ENCODE measurements at places on chromosomes 1 and 21.

- H3K27me3 ChIP-seq = no peaks in the 10 kb centered on the region
- no peak overlapping the region for H3K4me3 ChIP-seq
- H3K27ac ChIP-seq = peak overlapping the region; percentile 43
- H3K4me1 ChIP-seq = peaks cover 3% of the 10 kb centered on the region
- no peaks in the 10 kb centered on the region for H3K36me3 ChIP-seq
- no peak for DNase-seq
Observed at GRCh38 chr1:42743317-42744147, 3.5 kb upstream of the CLDN19 start.

DNA sequence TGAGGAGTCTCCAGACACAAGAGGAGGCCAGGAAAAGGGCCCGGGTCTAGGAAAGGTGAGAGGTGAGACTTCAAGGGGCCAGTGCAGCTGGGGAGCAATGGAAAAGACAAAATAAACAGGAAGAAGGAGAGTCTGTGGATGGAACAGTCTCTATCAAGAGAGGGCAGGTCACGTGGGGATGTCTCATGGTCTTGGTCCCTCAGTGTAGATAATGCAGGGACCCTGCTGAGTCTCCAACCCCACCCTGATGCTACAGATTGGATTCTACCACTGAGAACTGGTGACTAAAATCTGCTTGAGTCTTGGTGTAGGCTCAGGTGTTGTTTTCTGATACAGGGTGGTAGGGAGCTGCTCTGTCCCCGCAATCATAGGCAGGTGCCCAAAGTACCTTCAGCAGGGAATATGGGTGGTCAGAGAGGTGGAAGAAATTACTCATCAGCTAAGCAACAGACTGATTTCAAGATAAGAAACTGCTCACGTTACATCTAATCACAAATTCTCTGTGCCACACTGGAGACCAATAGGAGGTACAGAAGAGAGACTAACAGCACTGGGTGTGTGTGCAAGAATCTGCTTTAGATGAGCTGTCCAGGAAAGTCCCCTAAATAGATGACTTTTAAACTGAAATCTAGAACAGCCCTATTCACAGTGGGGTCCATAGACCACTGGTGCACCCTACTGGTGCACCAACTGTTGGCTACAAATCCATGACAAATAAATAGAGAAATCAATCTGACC lies 101.5 kb upstream of the TLR5 start:
- no peak for DNase-seq
- H3K4me3 ChIP-seq = no peak overlapping the region
- H3K27me3 ChIP-seq = no peaks in the 10 kb centered on the region
- peak overlapping the region; percentile 69 for H3K27ac ChIP-seq
- H3K4me1 ChIP-seq = peaks cover 30% of the 10 kb centered on the region

DNA sequence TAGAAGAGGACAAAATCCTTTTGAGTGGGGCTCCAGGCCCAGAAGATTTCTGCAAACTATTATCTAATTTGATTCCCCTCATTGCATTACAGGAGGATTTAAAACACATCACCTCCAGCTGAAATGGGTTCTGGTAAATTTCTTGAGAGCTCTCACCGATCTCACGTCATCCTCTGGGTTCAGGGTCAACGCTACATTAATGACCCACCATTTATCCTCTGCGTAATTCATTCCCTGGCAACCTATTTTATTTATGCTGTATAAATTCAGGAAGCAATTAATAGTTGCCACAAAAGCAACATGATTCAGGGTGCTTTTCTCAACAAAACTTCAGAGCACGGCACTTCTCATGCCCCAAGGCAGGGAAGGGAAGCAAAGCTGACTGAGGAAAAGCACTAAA lies 38.9 kb downstream of the LMX1A start:
- H3K4me1 ChIP-seq = no peaks in the 10 kb centered on the region
- H3K27ac ChIP-seq = no peak overlapping the region
- no peak overlapping the region for H3K4me3 ChIP-seq
- DNase-seq = no peak
- peaks cover 59% of the 10 kb centered on the region for H3K27me3 ChIP-seq
- H3K36me3 ChIP-seq = peaks cover 3% of the 10 kb centered on the region

- H3K27me3 ChIP-seq = no peaks in the 10 kb centered on the region
- peaks cover 32% of the 10 kb centered on the region for H3K4me1 ChIP-seq
- H3K27ac ChIP-seq = peak overlapping the region; percentile 68
- H3K36me3 ChIP-seq = peaks cover 18% of the 10 kb centered on the region
- H3K4me3 ChIP-seq = no peak overlapping the region
Observed at GRCh38 chr1:45608175-45609156, 15.4 kb downstream of the CCDC17 start.

DNA sequence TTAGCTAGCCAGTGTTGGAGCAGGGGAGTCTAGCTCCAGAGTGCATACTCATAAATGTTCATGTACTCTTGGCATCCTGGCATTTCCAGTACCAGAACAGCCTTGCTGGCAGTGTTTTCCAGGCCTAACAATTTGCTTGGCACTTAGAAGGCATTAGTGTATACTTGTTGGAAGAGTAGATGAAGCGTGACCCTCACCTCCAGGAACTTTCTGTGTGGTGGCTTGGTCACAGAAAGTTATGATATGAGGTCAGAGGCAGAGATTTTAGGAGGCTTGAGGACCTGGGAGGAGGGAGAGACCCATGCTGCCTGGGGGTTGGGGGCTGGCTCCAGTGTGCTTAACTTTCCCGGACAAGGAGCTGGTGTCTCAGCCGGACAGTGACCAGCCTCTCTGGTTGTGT lies 52.7 kb upstream of the GCLM start:
- peaks cover 4% of the 10 kb centered on the region for H3K27me3 ChIP-seq
- H3K4me1 ChIP-seq = no peaks in the 10 kb centered on the region
- no peak overlapping the region for H3K27ac ChIP-seq
- no peaks in the 10 kb centered on the region for H3K36me3 ChIP-seq

- no peaks in the 10 kb centered on the region for H3K27me3 ChIP-seq
- H3K36me3 ChIP-seq = no peaks in the 10 kb centered on the region
- H3K4me3 ChIP-seq = no peak overlapping the region
- H3K27ac ChIP-seq = no peak overlapping the region
Observed at GRCh38 chr1:207131163-207131562, 27.1 kb downstream of the C4BPA start.

DNA sequence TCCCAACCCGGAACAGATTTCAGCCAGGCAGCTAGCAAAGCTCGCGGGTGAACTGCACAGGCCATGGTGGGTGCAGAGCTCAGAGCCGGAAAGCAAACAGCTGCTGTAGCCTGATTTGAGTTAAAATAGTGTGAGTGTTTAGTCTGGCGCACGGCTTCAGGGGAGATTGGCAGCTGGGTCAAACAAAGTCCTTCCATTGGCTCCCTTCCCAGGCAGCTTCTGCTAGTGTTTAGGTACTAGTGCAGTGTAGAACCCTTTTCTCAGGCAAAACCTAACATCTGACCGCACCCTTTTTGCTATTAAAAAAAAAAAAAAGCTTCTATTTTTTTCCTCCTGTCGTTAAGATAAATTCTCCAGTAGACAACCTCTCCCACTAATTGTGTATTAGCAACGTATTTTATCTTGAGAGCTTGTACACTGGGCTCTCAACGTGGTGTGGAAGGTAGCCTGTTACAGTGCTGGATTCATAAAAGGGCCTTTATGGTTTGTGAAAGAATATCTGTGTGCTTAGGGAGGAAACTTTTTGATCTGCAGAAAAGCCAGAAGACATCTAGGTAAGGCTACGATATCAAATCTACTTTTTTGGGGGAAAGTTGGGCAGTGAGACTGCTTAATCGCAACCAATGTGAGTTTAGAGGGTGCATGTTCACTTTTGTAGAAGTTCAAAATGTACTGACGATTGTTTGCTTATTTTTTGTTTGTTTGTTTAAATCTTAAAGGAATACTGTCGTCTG lies 689.6 kb downstream of the USP25 start:
- H3K27ac ChIP-seq = no peak overlapping the region
- DNase-seq = no peak
- H3K36me3 ChIP-seq = no peaks in the 10 kb centered on the region
- no peak overlapping the region for H3K4me3 ChIP-seq
- no peaks in the 10 kb centered on the region for H3K4me1 ChIP-seq

DNA sequence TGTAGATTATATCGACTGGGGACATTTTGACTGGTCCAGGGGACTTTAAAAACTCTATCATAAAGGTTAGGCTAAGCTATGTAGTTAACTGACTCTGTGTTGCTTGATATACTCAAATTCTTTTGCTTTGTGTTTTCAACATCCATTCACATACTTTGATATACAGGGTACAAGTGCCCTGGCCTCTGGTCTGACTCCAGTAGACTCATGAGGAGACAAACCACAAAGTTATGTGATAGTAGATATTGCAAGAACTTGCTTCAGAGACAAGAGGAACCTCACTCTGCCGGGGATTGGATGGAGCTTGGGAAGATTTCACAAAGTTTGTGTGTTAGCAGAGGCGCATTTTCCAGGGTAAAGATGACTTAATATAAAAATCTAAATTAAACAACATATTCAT lies 1.3 kb downstream of the GORAB start:
- H3K36me3 ChIP-seq = no peaks in the 10 kb centered on the region
- H3K4me3 ChIP-seq = no peak overlapping the region
- no peak for DNase-seq
- H3K27me3 ChIP-seq = no peaks in the 10 kb centered on the region
- peaks cover 13% of the 10 kb centered on the region for H3K4me1 ChIP-seq

DNA sequence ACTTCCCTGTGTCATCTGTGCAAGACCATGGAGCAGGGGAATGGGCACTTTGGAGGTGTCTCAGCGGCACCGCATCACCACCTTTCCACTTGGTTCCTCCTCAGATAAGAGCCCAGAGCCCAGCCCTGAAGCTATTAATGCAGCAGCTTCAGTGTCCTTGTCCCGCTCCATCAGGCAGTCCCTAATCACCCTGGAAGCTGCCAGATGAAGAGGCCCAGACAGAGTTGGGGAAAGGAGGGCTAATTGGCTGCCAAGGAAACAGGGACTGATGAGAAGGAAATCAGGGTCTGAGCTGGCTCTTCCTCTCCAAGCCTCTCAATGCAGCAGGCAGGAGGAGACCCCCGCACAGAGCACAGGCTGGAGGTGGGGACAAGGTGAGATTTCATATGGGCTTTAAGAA lies 83.1 kb upstream of the KLHDC7A start:
- no peak overlapping the region for H3K27ac ChIP-seq
- no peaks in the 10 kb centered on the region for H3K4me1 ChIP-seq
- no peak for DNase-seq
- no peaks in the 10 kb centered on the region for H3K36me3 ChIP-seq
- H3K4me3 ChIP-seq = no peak overlapping the region

DNA sequence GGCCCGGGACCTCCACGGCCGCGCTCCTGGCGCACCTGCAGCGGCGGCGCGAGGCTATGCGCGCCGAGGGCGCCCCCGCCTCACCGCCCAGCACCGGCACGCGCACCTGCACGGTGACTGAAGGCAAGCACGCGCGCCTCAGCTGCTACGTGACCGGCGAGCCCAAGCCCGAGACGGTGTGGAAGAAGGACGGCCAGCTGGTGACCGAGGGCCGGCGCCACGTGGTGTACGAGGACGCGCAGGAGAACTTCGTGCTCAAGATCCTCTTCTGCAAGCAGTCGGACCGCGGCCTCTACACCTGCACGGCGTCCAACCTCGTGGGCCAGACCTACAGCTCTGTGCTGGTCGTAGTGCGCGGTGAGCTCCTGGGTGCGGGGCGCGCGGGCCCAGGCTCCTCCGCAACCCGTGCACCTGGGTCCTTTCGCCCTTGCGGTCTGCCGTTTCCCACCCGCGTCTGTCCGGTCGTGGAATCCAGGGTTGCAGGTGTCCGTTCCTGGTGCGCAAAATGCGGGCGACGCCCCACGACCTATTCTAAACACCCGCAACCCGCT lies 4.6 kb downstream of the OBSCN start:
- no peak for DNase-seq
- peaks cover 5% of the 10 kb centered on the region for H3K4me1 ChIP-seq
- no peaks in the 10 kb centered on the region for H3K36me3 ChIP-seq
- H3K4me3 ChIP-seq = peak overlapping the region; percentile 92

DNA sequence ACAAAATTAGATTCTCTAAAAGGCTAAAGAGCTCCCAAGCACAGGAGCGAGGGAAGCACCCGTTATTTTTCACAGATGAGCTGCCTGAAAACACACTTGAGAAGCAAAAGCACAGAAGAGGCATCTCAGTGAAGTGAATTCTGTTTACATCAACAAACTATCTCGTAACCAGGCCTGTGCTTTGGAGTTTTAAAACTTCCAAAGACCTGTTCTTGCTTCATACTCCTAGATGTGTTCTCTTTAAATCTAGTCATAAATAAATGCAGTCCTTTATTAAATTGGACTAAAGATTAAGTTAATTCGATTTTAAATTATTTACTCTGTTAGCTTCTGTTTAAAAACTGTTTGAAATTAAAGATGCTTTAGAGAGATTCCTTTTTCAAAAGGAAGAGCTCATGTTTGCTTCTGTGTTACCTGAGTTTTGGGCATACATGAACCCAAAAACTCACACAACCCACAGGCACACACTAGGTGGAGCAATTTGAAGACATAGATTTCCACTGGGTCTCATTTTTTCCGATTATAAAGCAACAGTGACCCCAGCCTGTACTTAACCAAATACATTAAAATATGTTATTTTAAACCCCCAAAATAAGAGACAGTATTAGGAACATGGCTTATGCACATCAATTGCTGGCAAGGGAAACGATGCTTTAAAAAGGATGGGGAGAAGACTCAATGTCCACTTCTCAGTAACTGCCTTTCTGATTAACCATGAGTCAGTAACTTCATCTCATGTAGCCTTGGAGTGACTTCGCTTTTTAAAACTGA lies 648.2 kb downstream of the SMYD3 start:
- DNase-seq = no peak
- H3K27ac ChIP-seq = no peak overlapping the region
- no peaks in the 10 kb centered on the region for H3K27me3 ChIP-seq
- H3K36me3 ChIP-seq = peaks cover 14% of the 10 kb centered on the region
- H3K4me1 ChIP-seq = no peaks in the 10 kb centered on the region
- no peak overlapping the region for H3K4me3 ChIP-seq

GRCh38 chr1:170539154-170539553 lies 7.2 kb downstream of the GORAB start:
- H3K36me3 ChIP-seq = peaks cover 18% of the 10 kb centered on the region
- DNase-seq = no peak
- H3K27ac ChIP-seq = no peak overlapping the region
- H3K4me1 ChIP-seq = peaks cover 23% of the 10 kb centered on the region
- H3K4me3 ChIP-seq = no peak overlapping the region

- no peak overlapping the region for H3K27ac ChIP-seq
- H3K36me3 ChIP-seq = peaks cover 7% of the 10 kb centered on the region
- DNase-seq = no peak
- no peaks in the 10 kb centered on the region for H3K27me3 ChIP-seq
- peaks cover 58% of the 10 kb centered on the region for H3K4me1 ChIP-seq
Observed at GRCh38 chr1:8411803-8412182, 93.9 kb downstream of the SLC45A1 start.

- no peaks in the 10 kb centered on the region for H3K27me3 ChIP-seq
- H3K4me1 ChIP-seq = peaks cover 17% of the 10 kb centered on the region
- peak; percentile 55 for DNase-seq
- H3K4me3 ChIP-seq = peak overlapping the region; percentile 63
- no peaks in the 10 kb centered on the region for H3K36me3 ChIP-seq
Observed at GRCh38 chr21:45590726-45591618, 48.7 kb upstream of the SLC19A1 start.

- H3K27ac ChIP-seq = no peak overlapping the region
- H3K27me3 ChIP-seq = peaks cover 28% of the 10 kb centered on the region
- peaks cover 5% of the 10 kb centered on the region for H3K36me3 ChIP-seq
- no peak overlapping the region for H3K4me3 ChIP-seq
Observed at GRCh38 chr1:36511804-36512798, 29.4 kb upstream of the CSF3R start.

GRCh38 chr1:234239936-234240335 lies 133.3 kb upstream of the COA6 start:
- no peak for DNase-seq
- peaks cover 2% of the 10 kb centered on the region for H3K4me1 ChIP-seq
- no peak overlapping the region for H3K4me3 ChIP-seq
- no peak overlapping the region for H3K27ac ChIP-seq
